GM19239 (cell line): ENCODE measurements at places on chromosomes 13 and 19.

- no peak for DNase-seq
Observed at GRCh38 chr13:46332772-46333171, 54.3 kb downstream of the RUBCNL start.

DNA sequence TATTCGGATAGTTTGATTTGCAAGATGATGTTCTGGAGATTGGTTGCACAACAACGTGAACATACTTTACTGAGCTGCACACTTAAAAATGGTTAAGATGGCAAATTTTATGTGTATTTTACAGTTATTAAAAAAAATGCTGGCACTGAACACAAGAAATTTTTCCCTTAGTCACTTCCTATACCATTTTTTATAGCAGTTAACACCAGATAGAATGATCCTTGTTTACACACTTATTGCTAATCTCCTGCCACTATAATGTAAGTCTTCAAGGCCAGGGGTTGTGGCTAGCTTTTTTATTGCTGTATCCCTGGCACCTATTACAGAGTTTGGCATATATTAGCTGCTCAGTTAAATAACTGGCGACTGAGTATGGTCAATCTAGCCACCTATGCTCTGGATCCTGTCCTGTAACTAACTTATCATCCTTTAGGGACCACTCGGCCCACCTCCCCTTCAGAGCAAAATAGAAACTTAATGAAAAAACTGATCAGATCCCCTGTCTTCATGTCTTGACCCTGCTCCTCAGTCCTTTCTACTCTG is 2.0 kb upstream of the EBPL start:
- DNase-seq = no peak

GRCh38 chr13:20495087-20496023 is 30.3 kb downstream of the CRYL1 start:
- DNase-seq = peak; percentile 54

DNA sequence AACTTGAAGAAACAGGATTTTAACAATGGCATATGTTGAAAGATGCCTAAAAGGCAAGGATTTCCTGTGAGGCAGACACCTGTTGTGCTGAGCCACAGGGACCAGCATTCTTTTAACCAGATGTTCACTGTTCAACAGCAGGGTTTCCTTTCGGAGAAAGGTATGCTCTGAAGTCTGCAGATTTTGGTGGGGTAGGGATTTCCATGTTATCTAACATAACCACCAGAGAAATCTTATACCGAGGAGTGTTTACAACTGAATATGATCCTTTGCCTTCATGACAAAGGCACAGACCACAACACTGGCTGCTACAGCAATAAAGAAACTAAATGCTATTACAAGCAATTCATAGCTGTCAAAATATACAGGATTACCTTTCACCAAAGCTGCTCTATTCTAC is 48.1 kb downstream of the MPHOSPH8 start:
- DNase-seq = no peak

DNA sequence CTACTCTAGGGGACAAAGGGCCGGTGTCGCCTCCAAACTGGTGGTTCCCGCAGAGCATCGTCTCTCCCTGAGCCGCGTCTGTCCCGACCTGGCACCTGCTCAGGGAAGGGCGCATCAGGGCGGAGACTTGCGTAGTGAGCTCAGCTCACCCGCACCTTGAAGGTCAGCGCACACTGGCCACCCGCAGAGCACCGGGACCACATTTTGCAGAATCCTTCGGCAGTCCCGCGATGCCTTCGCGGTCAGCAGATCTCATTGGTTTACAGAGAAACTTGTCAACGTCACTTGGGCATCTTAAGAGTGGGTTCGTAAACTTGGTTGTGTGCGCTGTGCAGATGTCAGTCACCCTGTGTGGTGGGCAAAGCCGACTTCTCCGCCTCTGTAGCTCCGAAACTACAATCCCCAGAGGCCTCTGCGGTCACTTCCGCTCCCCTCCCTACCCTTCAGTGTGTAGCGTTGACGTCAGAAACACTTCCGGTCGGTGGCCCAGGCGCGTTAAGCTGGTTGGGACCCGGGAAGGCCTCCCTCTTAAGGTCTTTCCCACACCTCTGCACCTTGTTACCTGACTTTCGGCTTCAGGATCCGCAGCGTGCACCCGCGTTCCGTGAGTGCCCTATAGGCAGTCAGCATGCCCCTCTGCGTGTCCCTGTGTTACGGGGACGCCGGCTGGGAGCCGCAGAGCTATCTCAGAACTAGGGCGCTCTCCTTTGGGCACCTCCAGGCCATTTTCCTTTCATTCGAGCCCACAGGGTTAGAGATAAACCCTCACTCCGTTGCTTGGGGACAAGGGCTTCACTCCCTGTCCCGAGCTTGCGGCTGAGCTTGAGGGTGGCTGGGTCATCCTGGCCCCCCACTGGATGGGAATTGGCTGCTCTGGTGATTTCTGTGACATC is 36.5 kb upstream of the ZNF527 start:
- peak; percentile 16 for DNase-seq

DNA sequence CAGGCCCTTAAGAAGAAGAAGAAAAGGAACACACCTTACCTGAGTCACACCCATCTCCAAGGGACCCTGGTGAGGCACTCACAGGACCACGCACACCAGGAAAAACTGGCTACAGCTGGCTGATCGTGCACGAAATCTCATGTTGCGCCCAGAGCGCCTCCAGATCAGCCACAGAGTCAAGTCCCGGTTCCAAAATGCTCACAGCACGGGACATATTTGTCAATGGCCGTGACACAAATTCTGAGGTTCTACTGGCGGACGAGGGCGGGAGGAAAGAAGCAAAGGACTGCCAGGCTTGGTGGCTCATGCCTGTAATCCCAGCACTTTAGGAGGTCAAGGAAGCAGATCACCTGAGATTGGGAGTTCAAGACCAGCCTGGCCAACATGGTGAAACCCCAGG is 21.5 kb downstream of the SH3GL1 start:
- no peak for DNase-seq
